Cardiac muscle cell (in vitro differentiated cells and primary cell): ENCODE measurements at places on chromosomes 11 and 22. TPM values are rescaled to one million over a fixed set of nuclear protein-coding genes. Genes with fewer than 3 reads are reported as not detected.
A peak's percentile ranks its signal among the peaks of the same experiment; 100 is the strongest.

DNA sequence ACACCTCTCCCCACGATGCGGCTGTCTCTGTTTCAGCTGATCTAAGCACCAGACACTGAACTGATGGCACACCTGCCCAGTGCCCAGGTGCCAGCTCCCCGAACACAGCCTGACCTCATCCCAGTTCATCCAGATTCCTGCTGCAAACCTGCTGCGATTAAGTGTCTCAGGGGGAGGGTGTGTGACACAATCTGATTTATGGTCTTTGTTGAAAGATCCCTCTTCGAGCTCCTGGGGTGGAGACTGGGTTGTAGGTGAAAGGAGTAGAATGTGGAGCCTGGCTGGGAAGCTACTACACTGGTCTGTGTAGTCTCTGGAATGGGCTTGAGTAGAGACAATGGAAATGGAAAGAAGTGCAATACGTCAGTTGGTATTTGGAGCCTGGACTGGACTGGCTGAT is 390.3 kb downstream of the SHANK2 start:
- no peak for DNase-seq
- no peaks in the 10 kb centered on the region for H3K36me3 ChIP-seq
- no peaks in the 10 kb centered on the region for H3K4me1 ChIP-seq
- H3K27ac ChIP-seq, result no peak overlapping the region
- no peak overlapping the region for H3K4me3 ChIP-seq

DNA sequence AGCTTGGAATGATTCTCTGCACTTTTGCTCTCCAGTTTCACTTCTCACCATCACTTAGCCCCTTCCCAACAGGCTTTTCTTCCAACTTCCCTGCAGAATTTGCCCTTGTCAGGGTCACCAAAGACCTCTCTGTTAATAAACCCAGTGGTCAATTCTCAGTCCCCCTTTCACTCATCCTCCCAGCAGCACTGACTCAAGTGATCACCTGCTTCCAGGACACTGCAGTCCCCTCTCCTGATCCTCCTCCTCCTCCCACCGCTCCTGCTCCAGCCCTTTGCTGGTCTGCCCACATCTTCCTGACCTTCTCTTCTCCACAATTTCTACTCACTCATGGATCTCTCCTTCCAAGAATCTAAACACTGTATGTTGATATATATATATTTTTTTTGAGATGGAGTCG is 57.9 kb downstream of the SHISAL1 start:
- H3K4me1 ChIP-seq, result no peaks in the 10 kb centered on the region
- DNase-seq, result no peak

DNA sequence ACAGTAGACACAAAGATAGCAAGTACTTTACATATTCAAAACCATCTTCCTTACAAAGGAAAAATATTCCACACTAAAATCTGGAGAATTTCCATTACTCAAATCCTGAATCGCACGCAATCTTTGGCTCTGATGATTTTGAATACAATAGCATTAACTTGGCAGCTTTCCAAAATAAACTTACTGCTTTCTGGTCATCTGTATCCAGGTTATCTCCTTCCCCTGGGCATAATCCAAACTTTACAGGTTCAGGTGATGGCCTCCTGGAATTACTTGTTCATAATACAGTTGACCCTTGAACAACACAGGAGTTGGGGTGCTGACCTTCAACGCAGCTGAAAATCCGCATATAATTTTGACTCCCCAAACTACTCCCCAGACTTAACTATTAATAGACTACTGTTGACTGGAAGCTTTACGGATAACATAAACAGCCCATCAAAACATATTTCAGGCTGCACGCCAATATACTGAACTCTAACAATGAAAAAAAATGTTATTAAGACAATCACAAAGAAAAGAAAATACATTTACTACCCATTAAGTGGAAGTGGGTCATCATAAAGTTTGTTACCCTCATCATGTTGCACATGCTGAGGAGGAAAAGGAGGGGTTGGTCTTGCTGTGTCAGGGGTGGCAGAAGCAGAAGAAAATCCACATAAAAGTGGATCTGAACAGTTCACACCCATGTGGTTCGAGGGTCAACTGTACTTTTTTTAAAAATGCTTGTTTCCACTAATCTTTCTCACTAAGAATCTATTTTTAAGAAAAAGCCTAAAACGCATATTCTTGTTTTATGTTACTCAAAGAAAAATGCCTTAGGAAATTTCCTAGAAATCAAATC is 6.5 kb downstream of the MTMR2 start:
- H3K36me3 ChIP-seq, result no peaks in the 10 kb centered on the region
- no peaks in the 10 kb centered on the region for H3K27me3 ChIP-seq
- peak; percentile 69 for DNase-seq
- no peak overlapping the region for H3K27ac ChIP-seq
- no peak overlapping the region for H3K4me3 ChIP-seq
- H3K4me1 ChIP-seq, result no peaks in the 10 kb centered on the region

GRCh38 chr22:27673839-27674238 is 127.7 kb downstream of the MN1 start:
- no peak overlapping the region for H3K27ac ChIP-seq
- H3K27me3 ChIP-seq, result no peaks in the 10 kb centered on the region
- no peaks in the 10 kb centered on the region for H3K36me3 ChIP-seq
- H3K4me1 ChIP-seq, result peaks cover 28% of the 10 kb centered on the region
- H3K4me3 ChIP-seq, result no peak overlapping the region

GRCh38 chr11:47980907-47981621 is 705 bp downstream of the PTPRJ start:
- peak overlapping the region; percentile 96 for H3K4me3 ChIP-seq
- peak; percentile 77 for DNase-seq
- H3K36me3 ChIP-seq, result no peaks in the 10 kb centered on the region
- H3K27ac ChIP-seq, result peak overlapping the region; percentile 36
- H3K27me3 ChIP-seq, result no peaks in the 10 kb centered on the region

- H3K27me3 ChIP-seq, result no peaks in the 10 kb centered on the region
- H3K4me1 ChIP-seq, result no peaks in the 10 kb centered on the region
- H3K36me3 ChIP-seq, result no peaks in the 10 kb centered on the region
- DNase-seq, result no peak
- H3K4me3 ChIP-seq, result no peak overlapping the region
- H3K27ac ChIP-seq, result no peak overlapping the region
Observed at GRCh38 chr11:73239111-73239521, 21.0 kb downstream of the P2RY2 start.

Gene ZP1
- not detected in 2 replicates for total RNA-seq

Gene UVRAG
- total RNA-seq, result 22.4 and 34.0 TPM in 2 replicates

Gene KRTAP5-11
- not detected in 2 replicates for total RNA-seq
